ENCODE measurements at places on chromosomes 1 and 21. TPM values are rescaled to one million over a fixed set of nuclear protein-coding genes. Genes with fewer than 3 reads are reported as not detected.

DNA sequence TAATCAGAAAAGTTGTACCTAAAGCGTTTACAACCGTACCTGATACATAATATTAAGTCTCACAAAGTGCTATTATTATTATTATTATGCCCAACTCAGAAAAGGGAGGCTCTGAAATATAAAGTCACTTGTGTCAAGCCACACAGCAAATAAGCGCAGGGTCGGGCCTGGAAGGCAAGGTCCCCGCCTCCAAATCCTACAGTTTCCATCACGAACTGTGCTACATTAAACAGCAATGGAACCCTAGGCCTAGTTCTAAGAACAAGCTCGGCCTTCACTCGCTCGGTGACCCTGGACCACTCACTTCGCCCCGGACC, 549 bp downstream of the PARS2 start:
- peaks cover 9% of the 10 kb centered on the region for H3K4me1 ChIP-seq
- H3K27ac ChIP-seq, result peak overlapping the region; percentile 75
- H3K36me3 ChIP-seq, result no peaks in the 10 kb centered on the region
- no peaks in the 10 kb centered on the region for H3K27me3 ChIP-seq
- DNase-seq, result no peak

DNA sequence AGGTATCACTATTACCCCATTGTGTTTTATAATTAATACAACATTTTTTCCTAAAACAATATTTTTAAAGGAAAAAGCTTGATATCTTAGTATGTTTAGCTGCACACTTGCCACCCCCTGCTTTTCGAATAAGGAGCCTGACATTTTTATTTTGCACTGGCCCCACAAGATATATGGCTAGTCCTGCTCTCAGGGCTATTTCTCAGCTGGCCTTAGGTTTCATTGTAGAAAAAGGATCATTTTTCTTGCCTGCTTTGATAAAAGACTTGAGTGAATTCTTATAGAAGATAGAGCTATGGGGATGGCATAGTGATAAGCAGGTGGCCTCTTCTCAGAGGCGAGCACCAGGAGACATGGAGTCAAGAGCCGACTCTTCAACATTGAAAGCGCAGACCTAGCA, 167.0 kb downstream of the FAM78B start:
- no peak for DNase-seq
- no peak overlapping the region for H3K27ac ChIP-seq
- no peak overlapping the region for H3K4me3 ChIP-seq
- no peaks in the 10 kb centered on the region for H3K4me1 ChIP-seq
- no peaks in the 10 kb centered on the region for H3K27me3 ChIP-seq
- no peaks in the 10 kb centered on the region for H3K36me3 ChIP-seq

- no peaks in the 10 kb centered on the region for H3K27me3 ChIP-seq
- no peaks in the 10 kb centered on the region for H3K36me3 ChIP-seq
- no peak for DNase-seq
These were observed 632.0 kb downstream of the SMYD3 start for GRCh38 chr1:245874942-245875580.

- DNase-seq, result no peak
- H3K27me3 ChIP-seq, result no peaks in the 10 kb centered on the region
- peaks cover 34% of the 10 kb centered on the region for H3K36me3 ChIP-seq
- H3K27ac ChIP-seq, result peak overlapping the region; percentile 98
- peak overlapping the region; percentile 83 for H3K4me3 ChIP-seq
- H3K4me1 ChIP-seq, result peaks cover 25% of the 10 kb centered on the region
These were observed 2.6 kb downstream of the LRRC41 start for GRCh38 chr1:46300673-46301405.

- no peaks in the 10 kb centered on the region for H3K4me1 ChIP-seq
- no peak for DNase-seq
- no peak overlapping the region for H3K4me3 ChIP-seq
- H3K27me3 ChIP-seq, result no peaks in the 10 kb centered on the region
- no peaks in the 10 kb centered on the region for H3K36me3 ChIP-seq
These were observed 292.1 kb upstream of the VAMP3 start for GRCh38 chr1:7478809-7479499.

DNA sequence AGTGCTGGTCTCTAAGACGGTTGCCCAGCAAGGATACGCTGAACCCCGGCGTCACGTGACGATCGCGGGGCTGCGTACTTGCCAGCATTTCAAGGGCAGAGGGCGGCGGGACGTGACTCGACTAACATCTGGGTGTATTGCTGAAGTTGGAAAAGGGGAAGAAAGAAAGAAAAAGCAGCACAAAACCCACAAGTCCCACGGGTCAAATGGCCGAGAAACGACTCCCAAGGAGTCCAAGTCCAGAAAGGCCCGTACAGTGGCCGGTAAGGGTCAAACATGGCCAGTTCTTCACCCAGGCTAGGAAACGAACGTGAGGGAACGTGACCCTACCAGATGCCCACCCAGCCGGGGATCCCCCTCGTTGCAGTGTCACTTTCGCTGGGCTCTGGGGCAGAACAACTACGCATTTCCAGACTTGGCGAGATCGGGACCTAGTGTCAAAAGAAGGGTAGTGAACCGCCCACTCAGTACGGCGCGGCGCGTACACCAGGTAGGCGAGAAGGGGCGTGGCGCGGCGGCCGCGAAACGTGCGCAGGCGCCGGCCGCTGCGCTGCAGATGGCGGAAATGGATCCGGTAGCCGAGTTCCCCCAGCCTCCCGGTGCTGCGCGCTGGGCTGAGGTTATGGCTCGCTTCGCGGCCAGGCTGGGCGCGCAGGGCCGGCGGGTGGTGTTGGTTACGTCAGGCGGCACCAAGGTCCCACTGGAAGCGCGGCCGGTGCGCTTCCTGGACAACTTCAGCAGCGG, at the start of the genes PPCS and ZMYND12:
TSS of gene PPCS (plus strand) at position 534 of the 744 bp plus-strand sequence. CDS start at position 557, 23 bp downstream.
TSS of gene ZMYND12 (minus strand) at position 13 of the 744 bp plus-strand sequence. CDS start 25 bp downstream, outside the sequence.
- H3K4me3 ChIP-seq, result peak within 1 kb of the TSS; percentile 100
- peak within 1 kb of the TSS; percentile 91 for H3K27ac ChIP-seq
- DNase-seq, result peak; percentile 90
- no peaks in the 10 kb centered on the region for H3K27me3 ChIP-seq
- peaks cover 23% of the 10 kb centered on the region for H3K4me1 ChIP-seq

DNA sequence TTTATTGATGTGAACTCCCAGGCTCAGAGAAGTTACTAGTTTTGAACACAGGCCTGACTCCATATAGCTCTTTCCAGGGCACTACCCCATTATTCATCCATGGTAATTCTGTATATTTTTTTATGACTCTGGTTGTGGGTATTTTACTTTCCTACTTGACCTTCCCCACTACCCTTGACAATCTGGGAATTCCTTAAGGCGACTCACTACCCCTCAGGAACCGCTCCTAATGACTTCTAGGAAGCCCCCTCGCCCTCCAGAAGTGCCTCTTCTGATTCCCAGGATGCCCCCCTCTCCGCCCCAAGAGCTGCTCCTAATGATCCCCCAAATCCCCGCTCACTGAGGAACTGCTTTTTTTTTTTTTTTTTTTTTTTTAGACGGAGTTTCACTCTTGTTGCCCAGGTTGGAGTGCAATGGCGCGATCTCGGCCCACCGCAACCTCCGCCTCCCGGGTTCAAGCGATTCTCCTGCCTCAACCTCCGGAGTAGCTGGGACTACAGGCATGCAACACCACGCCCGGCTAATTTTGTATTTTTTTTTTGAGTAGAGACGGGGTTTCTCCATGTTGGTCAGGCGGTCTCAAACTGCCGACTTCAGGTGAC, 972 bp upstream of the KDM4A start:
- DNase-seq, result no peak
- H3K36me3 ChIP-seq, result peaks cover 17% of the 10 kb centered on the region
- H3K27ac ChIP-seq, result peak overlapping the region; percentile 86
- H3K4me3 ChIP-seq, result peak overlapping the region; percentile 96
- H3K27me3 ChIP-seq, result no peaks in the 10 kb centered on the region

GRCh38 chr1:203210988-203211387, 18.5 kb downstream of the CHIT1 start:
- no peak overlapping the region for H3K27ac ChIP-seq
- no peaks in the 10 kb centered on the region for H3K4me1 ChIP-seq
- H3K36me3 ChIP-seq, result no peaks in the 10 kb centered on the region
- H3K27me3 ChIP-seq, result no peaks in the 10 kb centered on the region

- H3K4me1 ChIP-seq, result no peaks in the 10 kb centered on the region
- DNase-seq, result no peak
- H3K27me3 ChIP-seq, result no peaks in the 10 kb centered on the region
- H3K36me3 ChIP-seq, result no peaks in the 10 kb centered on the region
- no peak overlapping the region for H3K27ac ChIP-seq
These were observed 237.9 kb downstream of the PBX1 start for GRCh38 chr1:164796916-164797315.

- H3K36me3 ChIP-seq, result no peaks in the 10 kb centered on the region
- no peaks in the 10 kb centered on the region for H3K27me3 ChIP-seq
- H3K27ac ChIP-seq, result no peak overlapping the region
- DNase-seq, result no peak
- peaks cover 12% of the 10 kb centered on the region for H3K4me1 ChIP-seq
- H3K4me3 ChIP-seq, result no peak overlapping the region
These were observed 22.0 kb upstream of the BOLA1 start for GRCh38 chr1:149877211-149877946.

GRCh38 chr1:83762039-83762365, 236.9 kb downstream of the TTLL7 start:
- no peaks in the 10 kb centered on the region for H3K27me3 ChIP-seq
- no peak overlapping the region for H3K27ac ChIP-seq
- H3K4me1 ChIP-seq, result no peaks in the 10 kb centered on the region
- DNase-seq, result no peak

DNA sequence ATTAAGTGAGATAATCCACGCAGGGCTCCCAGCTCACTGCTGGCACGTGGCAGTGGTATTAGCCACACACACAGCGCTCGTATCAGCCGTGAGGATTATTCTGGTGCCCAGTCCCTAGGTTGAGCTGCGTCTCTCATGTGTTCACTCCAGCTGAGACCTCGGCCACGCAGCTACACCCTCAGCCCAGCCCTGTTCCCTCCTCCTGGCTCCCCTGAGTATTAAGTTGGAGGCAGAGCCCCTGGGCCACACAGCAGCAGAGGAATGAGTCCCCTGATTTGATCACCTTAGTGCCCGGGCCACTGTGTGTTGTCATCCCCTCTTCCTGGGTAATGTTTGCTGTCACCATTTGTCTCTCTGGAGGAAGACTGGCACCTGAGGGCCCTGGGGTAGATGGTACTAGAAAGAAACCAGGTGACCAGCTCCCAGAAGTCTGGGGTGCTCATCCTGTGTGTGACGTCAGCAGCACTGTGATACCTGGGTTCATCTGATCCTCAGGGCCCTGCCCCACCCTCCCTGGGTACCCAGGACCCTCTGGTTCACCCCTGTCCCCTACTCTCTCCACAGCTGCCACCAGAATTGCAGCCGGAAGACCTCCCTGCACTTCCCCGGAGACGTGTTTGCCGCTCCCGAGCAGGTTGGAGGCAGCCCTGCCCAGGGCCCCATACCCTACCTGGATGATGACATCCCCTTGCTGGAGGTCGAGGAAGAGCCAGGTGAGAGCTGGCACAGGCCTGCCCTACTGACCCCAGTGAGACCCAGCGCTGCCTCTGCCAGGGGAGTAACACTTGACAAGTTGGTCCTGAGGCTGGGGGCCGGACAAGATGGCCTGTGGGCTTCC, 40.1 kb downstream of the DISP3 start:
- H3K4me1 ChIP-seq, result no peaks in the 10 kb centered on the region
- no peak for DNase-seq

GRCh38 chr21:35410656-35411055, 361.6 kb upstream of the RUNX1 start:
- DNase-seq, result no peak
- no peaks in the 10 kb centered on the region for H3K36me3 ChIP-seq
- no peaks in the 10 kb centered on the region for H3K27me3 ChIP-seq
- no peak overlapping the region for H3K4me3 ChIP-seq
- no peaks in the 10 kb centered on the region for H3K4me1 ChIP-seq

GRCh38 chr1:225446981-225447615, 19.3 kb upstream of the LBR start:
- H3K4me3 ChIP-seq, result no peak overlapping the region
- peak overlapping the region; percentile 60 for H3K27ac ChIP-seq
- no peaks in the 10 kb centered on the region for H3K36me3 ChIP-seq
- no peaks in the 10 kb centered on the region for H3K27me3 ChIP-seq

DNA sequence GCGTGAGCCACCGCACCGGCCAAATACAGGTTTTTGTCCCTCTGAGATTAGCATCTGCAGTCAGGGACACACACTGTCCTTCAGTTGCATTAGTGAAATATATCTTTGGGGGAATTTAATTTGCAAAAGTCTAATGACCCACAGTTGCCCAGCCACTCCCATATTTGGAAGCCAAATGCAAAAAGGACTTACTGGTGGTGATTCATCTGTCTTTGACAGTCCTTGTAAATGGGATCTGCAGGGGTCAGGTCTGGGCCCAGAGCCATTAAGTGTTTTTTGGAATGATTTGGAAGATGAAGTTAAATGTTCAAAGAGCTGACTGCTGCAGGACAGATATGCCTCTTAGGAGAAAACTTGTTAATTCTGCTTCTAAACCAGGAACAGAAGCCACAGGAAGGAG, 44.6 kb upstream of the DNASE2B start:
- no peaks in the 10 kb centered on the region for H3K4me1 ChIP-seq
- H3K27me3 ChIP-seq, result peaks cover 3% of the 10 kb centered on the region
- H3K36me3 ChIP-seq, result no peaks in the 10 kb centered on the region
- H3K4me3 ChIP-seq, result no peak overlapping the region
- H3K27ac ChIP-seq, result no peak overlapping the region

DNA sequence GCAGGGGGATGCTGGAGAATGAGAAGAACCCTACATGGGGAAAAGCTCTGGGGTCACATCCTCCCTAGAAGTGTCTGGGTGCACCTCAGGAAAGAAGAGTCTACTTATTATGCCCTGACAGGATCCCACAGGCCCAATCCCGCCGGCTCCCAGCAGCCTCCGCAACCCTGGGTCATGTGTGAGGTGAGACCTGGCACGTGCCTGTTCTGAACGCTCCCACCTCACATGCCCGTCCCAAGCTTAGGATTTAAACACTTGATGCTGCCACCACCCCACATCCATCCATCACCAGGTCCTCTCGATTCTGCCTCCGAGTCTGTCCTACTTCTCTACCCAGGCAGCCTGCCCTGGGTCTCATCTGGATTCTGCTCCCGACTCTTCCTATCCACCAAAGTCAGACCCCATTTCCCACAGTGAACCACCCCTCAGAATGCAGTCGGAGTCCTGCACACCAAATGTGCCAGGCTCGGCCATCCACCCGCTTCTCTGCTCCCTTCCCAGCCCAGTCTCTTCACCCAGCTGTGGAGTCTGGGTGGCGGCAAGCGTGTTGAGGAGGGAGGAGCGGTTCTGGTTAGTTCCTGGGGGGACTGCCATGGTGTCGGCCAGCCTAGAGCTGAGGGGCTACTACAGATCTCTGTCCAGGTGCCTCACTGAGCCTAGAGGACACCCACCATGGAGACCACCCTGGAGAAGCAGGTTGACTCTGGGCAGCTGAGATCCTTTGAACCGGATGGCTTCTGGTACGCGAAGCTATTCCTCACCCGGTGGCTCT, 23.9 kb downstream of the SLC2A1 start:
- H3K36me3 ChIP-seq, result peaks cover 40% of the 10 kb centered on the region
- DNase-seq, result no peak
- H3K4me3 ChIP-seq, result no peak overlapping the region
- no peaks in the 10 kb centered on the region for H3K27me3 ChIP-seq

Gene UTS2
- not detected for polyA plus RNA-seq

Gene CNTN2
- not detected for polyA plus RNA-seq

Gene TRMT1L
- polyA plus RNA-seq, result 18.8 TPM

Gene CCT3
- polyA plus RNA-seq, result 265 TPM

Gene SPATA21
- not detected for polyA plus RNA-seq

Gene ADCY10
- polyA plus RNA-seq, result not detected

Gene CCDC190
- not detected for polyA plus RNA-seq

Gene KIF14
- not detected for polyA plus RNA-seq

Gene OLIG1
- polyA plus RNA-seq, result not detected

Gene LCE6A
- polyA plus RNA-seq, result not detected
